ENCODE measurements at places on chromosomes 1 and 21. TPM values are rescaled to one million over a fixed set of nuclear protein-coding genes. Genes with fewer than 3 reads are reported as not detected.

GRCh38 chr21:45505416-45506021 is 36.7 kb downstream of the SLC19A1 start:
- DNase-seq: peak; percentile 20

- DNase-seq: no peak
These were observed 16.1 kb upstream of the IFFO2 start for GRCh38 chr1:18972531-18972930.

GRCh38 chr21:19508442-19508841 is 1104.9 kb upstream of the TMPRSS15 start:
- no peak for DNase-seq

DNA sequence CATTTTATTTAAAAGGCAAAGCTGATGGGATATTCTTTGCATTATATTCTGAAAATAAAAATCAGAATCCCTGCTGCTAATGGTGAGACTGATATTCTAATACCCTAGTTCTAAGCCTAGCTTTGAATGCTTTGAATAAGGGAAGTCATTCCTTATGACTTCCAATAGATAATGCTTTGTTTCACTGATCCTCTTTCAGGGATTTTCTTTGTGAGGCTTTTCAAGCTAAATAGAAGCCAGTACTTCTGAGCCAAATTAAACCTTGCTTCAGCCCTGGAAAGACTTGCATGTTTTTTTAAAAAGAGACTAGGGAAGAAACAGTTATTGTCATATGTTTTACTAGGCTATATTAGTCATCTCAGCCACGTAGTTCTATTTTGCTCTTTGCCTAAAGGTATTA is 68.5 kb upstream of the CACYBP start:
- no peak for DNase-seq

GRCh38 chr1:180927348-180927747 is 14.7 kb downstream of the KIAA1614 start:
- DNase-seq: no peak

DNA sequence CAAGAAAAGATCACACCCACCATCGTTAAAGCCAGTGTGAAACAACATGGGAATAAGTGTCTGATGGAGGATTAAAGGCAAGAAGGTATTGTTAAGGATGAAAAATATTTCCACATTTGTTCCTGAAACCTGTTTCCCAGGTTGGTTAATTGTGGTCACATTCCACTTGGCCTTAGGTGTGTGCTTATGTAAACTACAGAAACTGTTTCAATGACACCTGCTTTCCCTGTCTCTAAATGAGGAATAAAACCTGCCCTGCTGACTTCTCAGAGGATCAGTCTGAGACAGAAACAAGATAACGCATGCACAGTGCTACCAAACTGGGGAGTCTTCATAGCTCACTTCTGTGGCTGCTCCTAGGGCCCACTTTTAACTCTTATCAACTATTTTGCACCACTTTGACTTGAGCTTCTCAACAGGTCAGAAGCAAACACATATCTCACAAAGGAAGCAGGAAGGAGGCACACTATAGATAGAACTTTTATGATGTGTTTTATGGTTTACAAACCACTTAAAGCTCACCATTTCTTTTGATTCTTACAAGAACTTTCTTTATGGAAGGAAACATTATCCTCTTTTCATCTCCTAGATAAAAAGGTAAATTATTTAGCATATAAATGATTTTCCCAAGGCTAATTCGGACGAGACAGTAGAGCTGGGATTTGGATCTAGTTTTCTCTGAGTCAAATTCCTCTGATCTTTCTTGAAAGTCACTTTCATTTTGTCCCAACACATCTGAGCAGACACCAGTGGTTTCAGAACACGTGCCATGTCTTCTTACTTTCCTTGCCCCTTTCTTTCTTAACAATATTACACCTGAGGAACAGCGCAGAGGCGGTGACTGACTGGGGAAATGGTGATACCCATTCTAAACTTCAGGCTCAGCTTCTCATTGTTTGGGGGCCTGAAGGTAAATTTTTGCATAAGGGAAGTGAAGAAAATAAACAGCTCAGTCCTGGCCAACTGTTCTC is 33.4 kb downstream of the CYP2J2 start:
- DNase-seq: no peak

DNA sequence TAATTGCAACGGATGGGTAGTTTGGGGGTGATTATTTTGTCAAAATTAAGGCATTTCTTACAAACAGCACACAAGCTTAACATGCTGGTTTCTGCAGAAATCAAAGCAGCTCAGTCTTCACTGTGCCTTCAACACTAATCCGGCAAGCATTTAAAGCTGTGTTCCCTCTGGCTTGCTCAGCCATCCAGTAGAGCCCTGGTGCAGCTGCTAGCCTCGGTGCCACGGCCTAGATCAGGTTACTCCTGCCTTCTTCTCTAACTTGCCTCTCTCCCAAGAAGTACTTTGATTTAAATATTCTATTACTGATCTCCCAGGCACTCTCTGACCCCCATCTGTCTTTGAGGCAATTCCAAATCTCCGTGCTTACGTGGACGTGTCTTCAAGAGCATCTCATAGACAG is 85.6 kb downstream of the GREM2 start:
- no peak for DNase-seq

- DNase-seq: peak; percentile 86
These were observed 177.3 kb downstream of the CAMTA1 start for GRCh38 chr1:6962478-6962995.

DNA sequence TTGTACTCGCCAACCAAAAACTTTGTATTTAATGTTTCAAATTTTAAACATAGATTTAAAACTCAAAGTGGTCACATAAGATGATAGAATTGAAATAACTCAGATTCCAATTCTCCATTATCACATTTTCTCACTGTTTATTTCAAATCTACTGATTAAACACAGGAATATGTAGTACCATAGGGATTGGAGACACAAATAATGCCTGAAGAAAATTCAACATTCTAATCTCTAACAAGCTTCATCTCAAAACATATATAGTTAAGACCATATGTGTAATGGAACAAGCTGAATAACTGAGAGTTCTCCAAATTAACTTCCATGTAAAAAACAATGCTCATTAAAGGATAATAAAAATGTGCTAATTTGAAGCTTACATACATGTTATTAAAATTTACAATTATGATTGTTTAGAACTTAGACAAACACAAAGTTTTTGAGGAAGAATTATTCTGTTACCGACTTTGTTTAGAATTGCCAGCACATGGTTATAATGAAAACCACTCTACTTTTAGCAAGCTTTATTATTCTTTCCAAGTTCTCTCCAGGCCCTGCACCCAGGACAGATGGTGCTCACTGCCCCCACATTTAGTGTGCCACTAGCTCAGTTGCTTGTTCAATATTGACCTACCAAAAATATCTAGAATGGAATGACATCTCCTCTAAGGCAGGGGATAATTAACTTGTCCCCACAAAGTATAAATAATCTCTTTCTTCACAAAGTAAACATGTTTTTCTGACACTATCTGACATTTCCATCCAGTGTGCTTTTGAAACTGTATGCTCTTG is 467.2 kb downstream of the TTLL7 start:
- DNase-seq: no peak

- DNase-seq: no peak
These were observed 9.1 kb upstream of the GPR61 start for GRCh38 chr1:109530457-109531087.

- no peak for DNase-seq
These were observed 82.0 kb downstream of the LRRC53 start for GRCh38 chr1:74430342-74430934.

DNA sequence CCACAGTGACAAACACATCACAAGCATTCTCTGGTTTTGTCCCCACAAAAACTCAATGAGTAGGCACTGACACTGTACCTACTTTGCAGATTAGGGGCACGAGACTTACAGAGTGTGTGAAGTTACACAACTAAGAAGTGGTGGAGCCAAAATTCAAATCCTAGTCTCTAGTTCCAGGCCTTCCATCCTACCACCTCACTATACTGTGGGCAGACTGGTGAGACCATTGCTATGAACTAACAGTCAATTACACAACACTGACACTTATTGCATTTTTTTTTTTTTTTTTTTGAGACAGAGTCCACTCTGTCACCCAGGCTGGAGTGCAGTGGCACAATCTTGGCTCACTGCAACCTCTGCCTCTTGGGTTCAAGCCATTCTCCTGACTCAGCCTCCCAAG is 71.4 kb downstream of the KCNN3 start:
- no peak for DNase-seq

- DNase-seq: no peak
These were observed 66.6 kb downstream of the PIK3CD start for GRCh38 chr1:9718006-9718680.

DNA sequence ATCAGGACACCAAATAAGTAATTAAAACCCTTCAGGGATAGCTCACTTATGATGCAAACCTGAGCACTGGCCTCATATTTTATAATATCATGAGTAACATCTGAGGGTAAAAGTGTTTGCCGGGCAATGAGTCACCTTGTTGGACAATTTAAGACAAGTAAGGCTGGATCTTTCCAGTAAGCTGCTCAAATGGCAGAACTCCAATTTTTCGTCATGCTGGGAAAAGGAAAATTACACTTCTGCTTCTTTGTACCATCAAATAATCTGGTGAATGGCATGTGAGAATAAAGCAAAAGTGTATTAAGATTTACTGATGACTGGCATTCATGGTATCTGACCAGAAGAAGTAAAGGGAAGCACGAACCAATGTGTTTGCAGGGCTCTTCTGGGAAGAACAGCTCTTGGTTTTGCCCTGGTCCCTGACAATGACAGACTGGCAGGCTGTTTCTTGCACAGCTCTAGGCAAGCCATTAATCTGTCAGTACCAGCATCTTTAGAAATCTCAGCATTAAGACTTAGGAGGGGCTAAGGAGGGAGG is 392.2 kb downstream of the VAV3 start:
- DNase-seq: no peak

- no peak for DNase-seq
These were observed 10.5 kb upstream of the LELP1 start for GRCh38 chr1:153192697-153193096.

GRCh38 chr21:28378026-28378425 is 614.7 kb downstream of the LTN1 start:
- DNase-seq: no peak

DNA sequence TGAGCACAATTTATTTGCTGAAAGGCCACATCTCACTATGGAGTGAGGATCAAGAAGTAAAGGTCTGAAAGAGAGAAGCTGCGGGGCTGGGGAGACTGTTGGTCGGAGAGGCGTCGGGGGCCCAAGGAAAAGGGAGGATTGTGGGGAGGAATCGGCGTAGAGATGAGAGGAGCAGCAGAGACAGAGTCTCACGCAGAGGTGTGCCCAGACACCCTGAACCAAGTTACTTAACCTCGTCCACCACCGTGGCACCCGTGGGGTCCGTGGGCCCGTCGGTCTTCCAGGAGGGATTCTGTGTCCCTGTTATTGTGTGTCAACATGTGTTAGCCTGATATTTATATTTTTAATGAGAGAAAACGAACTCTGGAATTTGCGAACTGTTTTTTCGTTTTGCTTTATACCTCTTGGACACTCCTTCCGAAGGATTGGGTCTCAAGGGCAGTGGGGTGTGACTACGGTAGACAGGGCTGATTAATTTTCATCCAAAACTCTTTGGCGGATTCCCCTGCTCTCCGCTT is 3.8 kb upstream of the NBPF1 start:
- DNase-seq: no peak

DNA sequence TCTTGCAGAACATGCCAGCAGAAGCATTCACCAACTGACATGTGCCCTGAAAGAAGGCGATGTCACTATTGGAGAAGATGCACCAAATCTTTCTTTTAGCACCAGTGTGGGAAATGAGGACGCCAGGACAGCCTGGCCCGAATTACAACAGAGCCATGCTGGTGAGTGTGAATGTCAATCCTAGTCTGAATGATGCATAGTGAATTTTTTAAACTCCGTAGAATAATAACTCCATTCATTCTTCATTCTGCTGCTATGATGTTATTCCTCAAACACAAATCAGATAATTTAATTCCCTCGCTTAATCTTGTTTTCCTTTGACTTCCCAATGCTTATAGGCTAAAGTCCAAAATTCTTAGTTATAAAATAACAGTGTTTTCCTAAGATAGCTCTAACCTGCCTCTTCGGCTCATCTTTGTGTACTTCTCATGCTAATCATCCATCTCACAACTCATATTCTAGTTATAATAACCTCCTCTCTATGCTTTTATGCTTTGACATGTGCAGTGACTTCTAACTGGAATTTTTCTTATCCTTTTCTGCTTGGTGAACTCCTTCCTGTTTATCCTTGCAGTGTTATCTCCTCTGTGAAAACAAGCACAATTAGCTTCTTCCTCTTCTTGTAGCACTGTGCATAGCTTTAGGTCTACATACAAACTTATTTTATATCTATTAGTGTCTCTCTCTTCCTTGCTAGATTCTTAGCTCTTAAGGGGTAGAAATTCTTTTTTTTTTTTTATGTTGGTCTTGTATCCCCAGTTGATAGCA is 14.4 kb downstream of the SDCCAG8 start:
- no peak for DNase-seq

GRCh38 chr1:179021873-179022272 is 3.8 kb upstream of the FAM20B start:
- peak; percentile 36 for DNase-seq

GRCh38 chr1:185934476-185935189 is 200.4 kb downstream of the HMCN1 start:
- no peak for DNase-seq

DNA sequence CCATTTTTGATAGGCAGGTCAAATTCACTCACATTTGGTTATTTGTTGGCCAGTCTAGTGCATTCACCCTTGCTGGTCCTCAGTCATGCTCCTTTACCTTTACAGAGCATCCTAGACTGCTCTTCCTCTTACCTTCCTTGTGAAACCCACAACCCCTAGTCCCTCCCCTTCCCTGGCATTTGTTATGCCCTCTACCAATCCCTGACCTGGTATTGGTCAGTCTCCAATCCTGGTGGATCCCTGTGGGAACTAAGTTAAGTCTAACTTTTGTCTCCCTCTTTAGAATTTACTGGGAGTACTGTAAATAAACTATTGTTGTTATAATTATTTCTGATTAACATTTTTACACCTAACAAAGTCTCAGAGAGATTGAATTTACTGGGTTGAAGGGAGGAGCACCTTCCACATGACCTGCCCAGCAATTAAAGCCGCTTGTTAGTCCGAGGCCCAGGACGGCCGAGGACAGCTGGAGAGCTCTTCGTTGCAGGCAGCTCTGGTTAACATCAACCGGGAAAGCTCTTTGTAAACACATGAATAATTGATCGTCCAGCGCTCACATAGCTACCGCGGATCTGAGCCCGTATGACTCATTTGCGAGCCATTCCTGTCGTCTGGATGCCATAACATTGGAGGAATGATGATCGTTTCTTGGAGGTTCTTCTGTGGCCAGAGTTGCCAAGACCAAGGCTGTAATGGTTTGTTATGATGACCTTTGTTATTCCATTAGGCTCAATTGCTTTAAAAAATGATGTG is 31.9 kb downstream of the MTARC1 start:
- DNase-seq: no peak

GRCh38 chr1:41382480-41383090 is 21.4 kb downstream of the FOXO6 start:
- DNase-seq: peak; percentile 73

Gene TRIM67
- total RNA-seq: 0.16 TPM

Gene BCL2L15
- 0.97 TPM for total RNA-seq

Gene EPHB2
- total RNA-seq: 2.9 TPM

Gene RAVER2
- 16.3 TPM for total RNA-seq

Gene SNRNP40
- 28.6 TPM for total RNA-seq

Gene SCAMP3
- 53.6 TPM for total RNA-seq

Gene MARK1
- total RNA-seq: 16.7 TPM

Gene LHX4
- total RNA-seq: not detected

Gene GUCA2A
- not detected for total RNA-seq

Gene PDE9A
- 6.0 TPM for total RNA-seq

Gene FAM151A
- total RNA-seq: 0.29 TPM

Gene MXRA8
- total RNA-seq: 38.3 TPM

Gene CHML
- total RNA-seq: 5.1 TPM

Gene CD52
- 14.3 TPM for total RNA-seq

Gene CCSAP
- total RNA-seq: 3.7 TPM

Gene NR5A2
- total RNA-seq: 2.1 TPM

Gene MATN1
- not detected for total RNA-seq

Gene SLC1A7
- 0.85 TPM for total RNA-seq

Data from left cardiac atrium (tissue), 4 donors.